Spleen (tissue), 13 donors: ENCODE measurements at places on chromosomes 6 and 20.

GRCh38 chr6:25166955-25167748 lies 112.0 kb upstream of the CARMIL1 start:
- no peak for DNase-seq

- DNase-seq = no peak
Observed at GRCh38 chr6:5384276-5384675, 123.0 kb downstream of the FARS2 start.

- DNase-seq = no peak
Observed at GRCh38 chr20:36989797-36990196, 38.3 kb upstream of the SAMHD1 start.

DNA sequence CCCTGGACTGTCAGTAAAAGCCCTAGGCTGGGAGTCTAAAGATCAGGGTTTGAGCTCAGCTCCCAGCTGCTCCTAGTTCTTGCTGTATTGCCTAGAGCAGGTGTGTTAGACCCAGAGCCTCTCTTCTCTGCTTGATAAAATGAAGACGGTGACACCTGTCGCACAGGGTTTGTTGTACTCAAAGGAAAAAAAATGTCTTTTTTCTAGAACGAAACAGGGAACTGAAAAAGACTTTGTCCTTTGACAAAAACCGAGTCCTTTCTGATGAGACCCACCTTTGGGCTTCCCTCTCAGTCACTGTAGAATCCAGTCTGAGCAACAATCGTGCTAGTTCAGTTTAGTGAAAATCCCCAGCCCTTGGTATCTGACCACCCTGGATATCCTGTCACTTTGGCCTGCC lies 102.1 kb upstream of the LAMP5 start:
- no peak for DNase-seq

- no peak for DNase-seq
Observed at GRCh38 chr6:41594326-41594725, 43.9 kb upstream of the MDFI start.

DNA sequence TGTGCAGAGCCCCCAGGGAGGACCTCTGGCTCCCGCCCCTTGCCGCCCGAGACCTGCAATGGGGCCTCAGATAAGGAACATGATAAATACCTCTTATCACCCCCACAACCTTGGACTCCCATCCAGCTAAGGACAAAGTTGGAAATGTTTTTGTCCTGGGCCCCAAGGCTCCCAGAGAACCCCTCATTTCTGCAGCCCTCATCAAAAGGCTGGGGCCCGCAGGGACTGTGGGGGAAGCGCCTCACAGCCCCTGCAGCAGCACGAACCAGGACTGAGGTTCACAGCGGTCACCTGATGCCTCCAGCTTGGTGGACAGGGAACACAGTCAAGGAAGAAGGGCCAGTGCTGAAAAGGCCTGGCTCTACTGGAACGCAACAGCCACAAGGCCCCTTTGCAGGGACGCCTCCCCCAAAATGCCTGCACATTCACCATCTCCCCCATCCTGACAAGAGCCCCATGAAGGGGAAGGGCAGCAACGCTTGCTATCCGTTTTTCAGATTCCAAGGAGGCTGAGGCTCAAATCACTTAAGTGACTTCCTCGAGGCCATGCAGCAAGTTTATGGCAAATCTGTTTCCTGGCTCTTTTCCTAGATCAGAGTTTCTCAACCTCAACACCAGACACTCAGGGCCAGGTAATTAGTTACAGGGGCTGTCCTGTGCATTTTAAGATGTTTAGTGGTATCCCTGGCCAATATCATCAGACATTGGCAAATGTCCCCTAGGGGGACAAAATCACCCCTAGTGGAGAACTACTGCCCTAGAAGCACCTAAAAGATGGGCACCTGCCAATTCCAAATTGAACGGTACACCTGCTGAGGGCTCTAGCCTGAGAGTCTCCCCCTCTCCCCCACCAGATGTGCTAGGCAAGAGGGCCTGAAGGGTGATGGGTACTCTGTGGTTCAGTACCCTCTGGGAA lies 10.6 kb downstream of the TFEB start:
- DNase-seq = no peak
